SW 1271 (cell line): ENCODE measurements at places on chromosomes 3 and 15.

- no peak for DNase-seq
Observed at GRCh38 chr15:64351265-64351664, 4.7 kb downstream of the CSNK1G1 start.

- no peak for DNase-seq
Observed at GRCh38 chr3:56681984-56682461, 1.0 kb downstream of the TASOR start.

DNA sequence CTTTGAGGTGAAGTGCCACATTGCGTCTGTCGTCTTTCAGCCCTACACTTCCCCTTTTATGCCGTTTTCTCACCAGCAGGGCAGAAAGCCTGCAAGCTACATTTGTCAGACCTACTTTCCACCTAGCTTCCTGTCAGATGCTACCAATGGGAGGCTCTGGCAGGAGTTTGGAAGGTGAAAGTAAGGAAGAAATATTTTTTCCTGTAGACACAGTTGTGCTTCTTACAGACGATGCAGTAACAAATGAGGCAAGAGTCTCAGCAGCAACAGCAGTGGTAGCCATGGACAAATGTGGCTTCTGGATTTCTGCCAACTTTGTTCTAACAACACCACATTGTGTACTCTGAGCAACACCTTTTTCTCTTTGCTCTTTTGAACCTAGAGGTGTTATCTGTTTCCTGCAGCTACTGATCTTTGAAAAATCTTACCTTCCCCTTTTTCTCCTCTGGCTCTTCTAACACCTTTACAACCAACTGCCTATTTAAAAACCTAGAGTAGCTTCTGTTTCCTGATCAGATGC, 70.6 kb upstream of the STT3B start:
- no peak for DNase-seq

DNA sequence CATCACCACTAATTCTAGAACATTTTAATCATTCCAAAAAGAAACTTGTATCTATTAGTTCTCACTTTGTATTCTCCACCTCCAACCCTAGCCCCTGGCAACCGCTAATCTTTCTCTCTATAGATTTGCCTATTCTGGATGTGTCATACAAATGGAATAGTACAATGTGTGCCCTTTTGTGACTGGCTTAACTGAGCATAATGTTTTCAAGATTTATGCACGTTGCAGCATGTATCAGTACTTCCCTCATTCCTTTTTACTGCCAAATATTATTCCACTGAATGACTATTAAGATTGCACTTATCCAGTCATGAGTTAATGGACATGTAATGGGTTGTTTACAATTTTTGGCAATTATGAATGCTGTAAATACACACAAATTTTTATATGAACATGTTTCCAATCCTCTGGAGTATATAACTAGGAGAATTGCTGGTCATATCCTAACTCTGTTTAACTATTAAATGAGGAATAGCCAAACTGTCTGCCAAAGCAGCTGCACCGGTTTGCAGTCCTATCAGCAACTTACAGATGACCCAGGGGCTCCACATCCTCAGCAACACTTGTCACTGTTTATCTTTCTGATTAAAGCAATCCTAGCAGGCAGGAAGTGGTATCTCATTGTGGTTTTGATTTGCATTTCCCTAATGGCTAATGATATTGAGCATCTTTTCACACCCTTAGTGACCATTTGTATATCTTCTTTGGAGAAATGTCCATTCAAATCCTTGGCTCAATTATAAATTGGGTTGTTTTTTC, 42.9 kb downstream of the DCUN1D1 start:
- no peak for DNase-seq

DNA sequence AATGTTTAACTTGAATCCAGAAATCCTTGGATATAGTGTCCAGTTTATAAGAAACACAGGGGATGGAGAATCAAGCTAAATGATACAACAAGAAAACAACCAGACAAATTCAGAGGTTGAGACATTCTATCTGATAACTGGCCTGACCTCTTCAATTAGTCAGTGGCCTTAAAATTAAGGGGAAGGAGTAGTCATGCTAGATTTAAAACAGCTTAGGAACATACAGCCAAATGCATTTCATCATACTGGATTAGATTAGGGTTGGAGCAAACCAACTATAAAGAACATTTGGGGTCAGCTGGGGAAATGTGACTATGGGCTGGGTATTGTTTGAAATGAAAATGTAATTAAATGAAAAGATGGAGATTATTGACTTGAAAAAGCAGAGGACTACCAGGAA, 53.3 kb downstream of the PPARG start:
- no peak for DNase-seq

- DNase-seq: no peak
Observed at GRCh38 chr3:138105598-138105997, 9.8 kb downstream of the DZIP1L start.

DNA sequence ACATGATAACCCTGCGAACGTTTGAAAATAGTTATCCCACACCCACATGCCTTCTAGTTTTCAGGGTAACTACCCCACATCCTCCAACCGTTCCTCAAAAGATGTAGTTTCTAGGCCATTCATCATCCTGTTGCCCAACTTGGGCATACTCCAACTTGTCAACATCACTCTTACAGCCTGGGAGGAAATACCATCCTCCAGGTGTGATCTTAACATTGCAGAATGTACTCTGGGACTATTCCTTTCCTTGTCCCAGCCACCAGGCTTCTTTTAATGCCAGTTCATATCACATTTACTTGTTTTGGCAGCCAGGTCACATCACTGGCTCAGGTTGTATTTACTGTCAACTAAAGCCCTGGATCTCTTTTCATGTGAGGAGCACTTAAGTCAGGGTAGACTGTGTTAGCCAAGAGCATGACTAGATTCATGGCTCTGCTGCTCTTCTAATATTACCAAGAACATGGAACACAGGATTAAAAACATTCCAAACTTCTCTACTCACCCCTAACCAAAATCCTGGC, 4.0 kb upstream of the DENND6A start:
- no peak for DNase-seq

DNA sequence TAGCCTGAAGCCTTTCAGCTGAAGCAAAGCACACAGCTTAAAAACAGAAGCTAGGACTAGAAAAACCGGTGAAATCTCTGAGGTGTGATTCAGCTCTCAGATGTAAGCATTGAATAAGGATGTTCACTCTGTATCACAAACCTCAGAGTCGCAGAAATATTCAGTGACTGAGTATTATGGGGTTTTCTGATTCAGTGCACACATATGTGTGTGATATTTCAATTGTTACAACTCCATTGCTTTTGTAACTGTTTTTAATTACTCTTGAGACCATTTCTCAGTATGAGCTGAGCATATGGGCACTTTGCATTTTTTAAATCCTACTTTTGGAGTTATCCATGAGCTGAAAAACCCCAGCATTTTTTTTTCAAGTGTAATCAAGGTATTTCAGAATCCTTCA, 868.8 kb downstream of the NTRK3 start:
- DNase-seq: no peak

- peak; percentile 91 for DNase-seq
Observed at GRCh38 chr15:95557226-95558046, 773.1 kb upstream of the NR2F2 start.

DNA sequence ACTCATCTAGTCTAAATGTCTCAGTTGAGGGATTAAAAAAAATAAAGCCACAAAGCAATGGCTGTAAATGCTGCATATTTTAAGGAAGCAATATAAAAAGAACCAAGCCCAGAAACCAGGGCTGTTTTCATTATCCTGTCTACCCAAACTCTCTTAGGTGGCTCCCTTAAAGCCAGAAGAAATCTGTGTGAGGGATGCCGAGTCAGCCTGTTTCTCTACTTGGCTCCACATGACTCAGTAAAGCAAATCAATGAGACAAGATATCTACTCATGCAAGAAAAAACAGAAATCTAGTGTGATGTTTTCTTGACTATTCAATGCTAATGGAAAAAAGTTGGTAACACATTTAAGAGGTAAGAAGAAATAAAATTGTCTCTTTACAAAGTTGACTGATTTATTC, 296.2 kb downstream of the ZBTB20 start:
- no peak for DNase-seq

DNA sequence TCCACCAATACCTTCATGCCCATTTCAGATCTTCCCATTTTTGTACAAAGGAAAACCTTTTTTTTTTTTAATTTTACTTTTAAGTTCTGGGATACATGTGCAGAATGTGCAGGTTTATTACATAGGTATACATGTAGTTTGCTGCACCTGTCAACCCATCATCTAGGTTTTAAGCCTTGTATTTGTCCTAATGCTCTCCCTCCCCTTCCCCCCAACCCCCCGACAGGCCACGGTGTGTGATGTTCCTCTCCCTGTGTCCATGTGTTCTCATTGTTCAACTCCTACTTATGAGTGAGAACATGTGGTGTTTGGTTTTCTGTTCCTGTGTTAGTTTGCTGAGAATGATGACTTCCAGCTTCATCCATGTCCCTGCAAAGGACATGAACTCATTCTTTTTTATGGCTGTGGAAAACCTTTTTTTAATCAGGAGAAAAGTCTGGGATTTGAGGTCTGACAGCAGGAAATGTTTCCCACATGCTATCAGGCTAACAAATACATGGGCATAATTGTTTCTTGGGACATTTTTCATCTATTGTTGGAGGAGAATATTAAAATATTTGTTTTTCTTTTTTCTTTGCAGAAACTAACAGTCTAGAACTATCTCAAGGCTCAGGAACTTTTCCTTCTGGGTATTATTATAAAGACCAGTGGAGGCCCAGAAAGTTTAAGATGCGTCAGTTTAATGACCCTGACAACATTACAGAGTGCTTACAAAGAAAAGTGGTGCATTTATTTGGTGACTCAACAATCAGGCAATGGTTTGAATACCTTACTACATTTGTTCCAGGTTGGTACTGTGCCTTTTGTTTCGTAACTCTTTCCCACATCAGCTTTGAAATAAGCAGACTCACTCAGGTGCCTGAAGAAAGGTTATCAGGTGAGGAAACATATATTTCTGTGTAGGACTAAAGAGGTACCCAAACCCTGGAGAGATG, 32.8 kb upstream of the NFKBIZ start:
- DNase-seq: no peak

DNA sequence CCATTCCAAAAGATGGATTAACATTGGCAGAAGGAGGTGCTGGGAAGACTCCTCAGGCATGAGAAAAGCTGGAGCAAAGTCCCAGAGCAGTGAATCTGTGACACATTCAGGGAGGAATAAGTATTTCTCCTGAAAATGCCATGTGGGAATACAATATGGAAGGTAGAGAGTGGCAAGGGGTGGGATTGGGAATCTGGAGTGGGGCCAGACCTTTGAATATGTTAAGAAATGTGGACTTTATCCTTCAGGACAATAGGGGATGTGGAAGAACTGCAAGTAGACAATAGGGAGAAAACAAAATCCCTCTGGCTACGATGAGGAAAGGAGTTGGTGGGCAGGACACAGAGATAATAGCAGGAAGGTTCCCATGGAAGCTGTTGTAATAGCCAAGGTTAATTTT, 305.6 kb upstream of the TGFBR2 start:
- no peak for DNase-seq

DNA sequence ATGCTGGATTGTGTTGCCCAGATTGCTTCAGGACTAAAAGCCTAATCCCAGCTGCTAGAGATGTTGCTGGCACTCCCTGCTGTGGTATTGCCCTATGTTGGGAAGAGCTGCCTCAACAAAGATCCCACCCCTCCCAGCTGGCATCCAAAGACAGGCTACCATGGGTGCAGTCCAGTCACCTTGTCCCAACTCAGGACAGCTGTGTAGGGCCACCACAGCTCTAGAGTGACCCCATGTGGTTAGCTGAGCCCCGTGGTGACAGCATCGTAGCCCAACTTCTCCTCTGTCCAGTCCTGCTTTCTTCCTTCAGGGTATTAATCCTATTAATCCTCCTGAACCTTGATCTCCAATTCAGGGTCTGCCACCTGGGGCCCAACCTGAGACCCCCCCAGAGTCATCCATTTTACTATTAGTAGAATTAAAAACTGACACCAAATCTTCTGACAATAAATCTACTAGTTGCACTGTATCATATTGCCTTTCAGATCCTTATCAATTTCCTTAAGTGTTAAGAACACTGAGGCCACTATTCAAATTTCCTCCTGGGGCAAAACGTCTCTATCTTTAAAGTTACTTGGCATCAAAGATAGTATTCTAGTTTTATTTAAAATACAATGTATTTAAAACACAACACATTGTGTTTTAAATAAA, 83.5 kb downstream of the AQP9 start:
- DNase-seq: no peak

DNA sequence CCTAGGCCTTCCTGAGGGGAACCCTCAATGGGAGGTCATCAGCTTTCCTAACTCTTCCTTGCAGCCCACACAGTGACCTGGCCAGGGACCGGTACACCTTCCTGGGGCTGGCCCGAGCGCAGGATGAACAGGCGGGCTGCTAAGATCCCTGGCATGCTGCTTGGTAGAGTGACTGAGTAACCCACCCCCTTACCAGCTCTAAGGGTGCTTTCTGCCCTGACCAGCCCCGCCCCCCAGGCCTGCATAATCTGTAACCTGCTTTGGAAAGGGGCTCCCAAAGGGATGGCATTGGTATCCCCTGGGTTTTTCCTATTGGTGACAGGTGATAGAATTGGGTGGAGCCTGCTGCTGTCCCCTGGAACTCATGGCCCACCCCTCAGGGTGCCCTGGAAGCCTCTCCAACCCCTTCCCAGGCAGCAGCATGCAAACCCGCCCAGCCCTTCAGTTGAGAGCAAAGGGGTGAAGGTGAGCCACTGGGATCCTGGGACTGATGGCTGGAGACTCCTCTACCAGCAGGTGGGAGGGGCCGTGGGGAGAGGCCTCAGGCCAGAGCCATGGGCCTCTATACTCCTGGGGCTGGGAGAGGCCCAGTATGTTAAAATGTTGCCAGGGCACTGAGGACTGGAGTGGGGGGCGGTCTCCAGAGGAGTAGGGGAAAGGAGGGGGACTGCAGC, 11.1 kb upstream of the KIF7 start:
- no peak for DNase-seq

DNA sequence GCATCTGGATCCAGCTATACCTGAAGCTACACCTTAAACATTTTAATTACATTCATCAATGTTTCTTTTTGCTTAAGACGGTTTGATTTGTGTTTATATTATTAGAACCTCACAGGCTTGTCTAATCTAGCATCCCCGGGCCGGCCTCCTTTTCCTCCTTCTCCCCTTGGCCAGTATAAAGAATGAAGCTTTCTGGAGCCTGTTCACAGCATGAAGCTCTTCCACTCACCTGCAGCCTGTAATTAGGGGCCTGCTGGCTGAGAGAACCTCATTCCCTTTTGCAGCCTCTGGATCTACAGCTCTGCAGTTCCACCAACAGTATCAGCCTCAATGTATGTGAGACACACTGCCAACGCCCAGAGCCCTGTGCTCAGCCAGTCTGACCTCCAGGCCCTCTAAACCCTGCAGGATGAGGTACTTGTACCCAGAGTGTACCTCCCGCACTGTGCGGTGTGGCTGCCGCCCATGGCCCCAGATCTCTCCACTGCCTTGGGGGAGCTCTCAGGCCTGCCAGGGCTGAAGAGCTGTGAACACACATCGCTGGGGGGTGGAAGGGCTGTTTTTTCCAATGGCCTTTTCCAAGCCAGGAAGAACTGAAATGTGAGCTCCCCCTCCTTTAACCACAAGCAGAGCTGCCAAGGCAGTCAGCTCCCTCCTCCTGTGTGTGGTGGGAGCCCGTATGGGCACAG, 114.7 kb upstream of the ALDH1A3 start:
- no peak for DNase-seq

DNA sequence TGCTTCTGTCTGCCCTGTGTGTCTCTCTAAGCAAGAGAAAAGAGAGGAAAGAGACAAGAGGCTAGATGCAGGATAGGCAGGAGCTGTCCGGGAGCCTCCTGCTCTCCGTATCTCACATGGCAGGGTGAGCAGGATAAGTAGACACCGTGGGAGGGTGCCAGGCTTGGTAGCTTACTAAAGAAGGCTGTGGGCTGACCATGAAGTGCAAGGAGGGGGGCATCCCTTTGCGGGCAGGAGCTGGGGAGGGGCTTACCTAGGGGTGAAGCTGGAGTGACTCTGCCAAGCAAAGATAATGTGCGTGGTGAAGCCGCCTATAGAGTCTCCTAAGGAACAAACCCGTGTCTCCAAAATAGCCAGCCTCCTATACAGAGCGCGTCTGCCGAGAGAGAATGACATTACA, 33.7 kb upstream of the TMC3 start:
- no peak for DNase-seq
